ENCODE measurements at places on chromosomes 11 and 22.

- DNase-seq: no peak
Observed at GRCh38 chr22:24178502-24179440, 2.5 kb upstream of the SUSD2 start.

DNA sequence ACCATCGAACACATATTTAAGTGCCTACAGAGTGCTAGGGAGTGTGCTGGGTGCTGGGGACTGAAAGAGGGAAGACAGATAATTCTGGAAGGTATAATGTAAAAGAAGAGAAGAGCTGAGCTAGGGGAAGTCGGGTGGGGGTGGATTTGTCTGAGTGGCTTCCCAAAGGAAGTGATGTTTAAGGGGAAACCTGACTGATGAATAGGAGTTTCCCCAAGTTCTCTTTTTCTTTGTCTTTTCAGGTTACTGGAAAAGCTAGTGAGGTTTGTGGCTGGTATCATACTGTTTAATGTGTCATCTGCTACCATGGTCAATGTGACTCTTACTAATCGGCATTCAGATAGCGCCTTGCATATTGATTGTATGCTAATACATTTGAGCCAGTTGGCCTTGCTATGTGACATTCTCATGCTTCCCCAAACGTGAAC, 151.6 kb upstream of the MTMR2 start:
- DNase-seq: no peak

- DNase-seq: no peak
Observed at GRCh38 chr11:73383249-73384124, 7.3 kb downstream of the RELT start.

GRCh38 chr22:17057959-17058814, 26.6 kb upstream of the IL17RA start:
- peak; percentile 54 for DNase-seq

DNA sequence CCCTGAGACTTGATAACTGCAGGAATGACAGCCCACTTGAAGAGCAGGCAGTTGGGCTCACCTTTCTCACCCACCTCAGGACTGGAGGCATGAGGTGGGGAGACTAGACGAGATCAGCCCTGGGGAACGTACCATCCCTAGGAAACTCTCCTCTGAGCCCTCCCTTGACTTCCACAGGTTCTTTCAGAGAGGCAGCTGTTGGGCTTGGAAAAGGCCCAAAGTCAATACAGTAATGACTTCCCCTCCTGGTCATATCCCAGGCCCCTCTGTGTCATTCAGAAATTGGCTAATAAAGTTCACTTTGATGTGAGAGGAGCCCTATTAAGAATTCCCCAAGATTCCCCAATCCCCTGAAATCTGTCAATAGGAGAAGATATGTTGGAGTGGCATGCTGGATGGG, 5.8 kb upstream of the NECTIN1 start:
- DNase-seq: no peak

- no peak for DNase-seq
Observed at GRCh38 chr11:45073685-45074141, 72.7 kb upstream of the PRDM11 start.

- DNase-seq: no peak
Observed at GRCh38 chr11:68513930-68514487, 53.5 kb downstream of the PPP6R3 start.

GRCh38 chr22:24049211-24049610, 38.1 kb downstream of the CABIN1 start:
- DNase-seq: no peak

- no peak for DNase-seq
Observed at GRCh38 chr11:120882175-120882574, 141.7 kb upstream of the TBCEL start.

DNA sequence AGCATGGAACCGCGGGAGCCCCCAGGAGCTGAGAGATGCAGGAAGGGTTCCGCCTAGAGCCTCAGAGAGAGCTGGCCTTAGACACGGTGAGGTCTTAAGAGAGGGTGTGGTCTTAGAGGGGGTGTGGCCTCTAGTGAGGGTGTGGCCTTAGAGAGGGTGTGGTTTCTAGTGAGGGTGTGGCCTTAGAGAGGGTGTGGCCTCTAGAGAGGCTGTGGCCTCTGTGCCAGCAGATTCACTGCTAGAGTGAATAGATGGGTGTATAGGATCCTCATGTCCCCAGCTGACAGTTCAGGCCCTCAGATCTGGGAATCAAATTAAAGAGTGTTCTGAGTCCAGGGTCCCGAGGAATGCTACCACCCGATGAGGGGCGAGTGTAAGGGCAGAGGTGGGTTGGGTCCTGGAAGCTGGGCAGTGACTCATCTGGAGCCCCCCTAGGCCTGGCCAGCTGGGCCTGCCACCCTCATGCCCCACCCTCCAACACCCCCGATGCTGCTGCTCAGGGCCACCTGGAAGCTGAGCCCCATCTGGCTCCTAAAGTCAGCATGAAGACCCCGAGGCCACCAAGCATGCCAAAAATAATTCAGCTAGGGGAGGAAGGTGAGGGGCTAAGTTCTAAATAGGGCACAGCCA, 49.5 kb downstream of the IGF2 start:
- peak; percentile 48 for DNase-seq

GRCh38 chr11:84024266-84024665, 738.1 kb upstream of the CCDC90B start:
- DNase-seq: no peak

- DNase-seq: no peak
Observed at GRCh38 chr22:34243023-34243422, 322.7 kb upstream of the LARGE1 start.

DNA sequence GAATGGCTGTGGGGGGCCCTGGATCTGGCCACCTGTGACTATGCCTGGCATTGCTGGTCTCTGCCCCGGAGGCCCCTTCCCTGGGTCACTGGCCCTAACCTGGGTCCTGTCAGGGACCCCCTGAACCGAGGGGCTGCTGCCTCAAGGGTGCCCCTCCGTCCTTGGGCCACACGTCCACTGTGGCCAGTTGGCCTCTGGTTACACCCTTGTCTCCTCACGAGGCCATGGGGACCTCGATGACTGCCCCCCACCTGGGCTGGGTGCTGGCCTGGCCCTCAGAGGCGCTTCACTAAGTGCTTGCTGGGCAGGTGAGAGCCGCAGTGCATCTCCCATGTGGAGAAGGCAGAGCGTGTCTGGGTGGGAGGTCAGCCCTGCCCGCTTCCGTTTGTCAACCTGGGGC, 27.3 kb upstream of the FGF19 start:
- no peak for DNase-seq

- no peak for DNase-seq
Observed at GRCh38 chr11:119902656-119903231, 173.7 kb upstream of the NECTIN1 start.

GRCh38 chr11:14977101-14977880, 5.1 kb upstream of the CALCA start:
- DNase-seq: no peak

DNA sequence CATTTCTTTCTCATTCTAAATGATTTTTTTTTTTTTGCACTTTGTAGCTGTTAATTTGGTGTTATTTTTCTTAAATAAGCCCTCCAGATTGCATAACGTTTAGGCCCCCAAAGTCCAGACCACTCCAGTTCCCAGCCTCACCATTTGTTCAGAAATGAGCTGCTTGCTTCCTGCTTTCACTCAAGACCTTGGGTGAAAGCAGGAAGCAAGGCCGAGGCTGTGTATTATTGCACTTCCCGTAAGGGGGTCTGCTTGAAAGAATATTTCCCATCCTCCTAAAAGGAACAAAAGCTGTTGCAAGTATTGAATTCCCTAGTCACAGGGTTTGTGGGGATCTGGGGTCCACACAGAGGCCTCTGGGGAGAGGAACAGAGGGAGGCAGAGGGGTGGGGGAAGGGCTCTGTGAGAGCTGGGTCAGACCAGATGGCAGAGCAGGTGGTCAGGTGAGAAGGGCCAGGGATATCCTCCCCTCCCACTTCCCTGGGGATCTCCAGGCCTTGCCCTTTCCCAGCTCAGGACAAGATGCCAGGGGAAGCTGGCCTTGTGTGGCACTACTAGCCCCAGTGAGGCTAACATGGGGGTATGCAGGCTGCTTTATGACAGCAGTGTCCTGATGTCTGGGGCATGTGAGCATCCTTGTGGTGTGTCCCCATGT, 51.6 kb upstream of the MYEOV start:
- no peak for DNase-seq

- DNase-seq: no peak
Observed at GRCh38 chr11:78886616-78887015, 312.0 kb upstream of the NARS2 start.

GRCh38 chr22:23385678-23386631, 194.1 kb downstream of the IGLL1 start:
- DNase-seq: peak; percentile 91

- no peak for DNase-seq
Observed at GRCh38 chr11:2219318-2220017, 47.9 kb upstream of the TH start.

DNA sequence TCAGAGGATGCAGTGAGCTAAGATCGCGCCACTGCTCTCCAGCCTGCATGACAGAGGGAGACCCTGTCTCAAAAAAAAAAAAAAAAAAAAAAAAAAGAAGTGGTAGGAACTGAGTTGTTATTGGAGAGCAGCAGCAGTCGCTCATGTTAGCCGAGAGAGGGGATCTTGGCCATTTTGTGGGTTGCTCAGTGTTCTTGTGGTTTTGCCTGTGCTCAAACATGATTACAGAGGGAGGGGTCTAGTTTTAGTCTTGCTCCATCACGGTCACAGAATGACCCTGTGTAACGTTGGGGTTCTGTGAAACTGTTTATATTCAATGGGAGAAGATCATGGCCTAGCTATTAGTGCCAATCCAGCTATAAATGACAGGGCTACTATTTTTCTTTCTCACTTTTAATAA, 1.9 kb downstream of the DPAGT1 start:
- DNase-seq: no peak

DNA sequence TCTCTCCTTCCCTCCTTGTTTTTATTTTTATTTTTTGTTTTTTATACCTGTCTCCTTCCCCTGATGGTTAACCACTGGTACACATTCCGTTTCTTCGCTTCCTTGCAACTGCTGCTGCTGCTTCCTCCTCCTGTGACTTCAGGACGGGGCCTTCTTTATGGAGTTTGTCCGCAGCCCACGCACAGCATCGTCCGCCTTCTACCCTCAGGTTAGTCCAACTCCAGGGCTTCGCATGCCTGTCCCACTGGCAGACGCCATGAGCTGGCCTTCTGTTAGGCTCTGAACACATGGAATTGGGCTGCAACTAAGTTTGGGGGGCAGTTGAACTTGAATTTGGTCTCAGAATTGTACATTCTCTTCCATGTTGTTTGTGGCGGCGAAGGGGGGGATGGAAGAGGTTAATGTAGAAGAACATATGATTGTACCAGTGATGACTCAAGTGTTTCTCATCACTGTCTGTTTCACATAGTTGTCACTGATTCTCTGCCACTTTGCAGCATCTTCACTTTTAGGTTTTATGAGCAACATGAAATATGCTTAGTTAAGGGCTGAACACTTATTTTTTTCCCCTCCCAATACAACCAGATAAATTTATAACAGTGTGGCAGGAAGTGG, 83.0 kb upstream of the YWHAH start:
- no peak for DNase-seq

DNA sequence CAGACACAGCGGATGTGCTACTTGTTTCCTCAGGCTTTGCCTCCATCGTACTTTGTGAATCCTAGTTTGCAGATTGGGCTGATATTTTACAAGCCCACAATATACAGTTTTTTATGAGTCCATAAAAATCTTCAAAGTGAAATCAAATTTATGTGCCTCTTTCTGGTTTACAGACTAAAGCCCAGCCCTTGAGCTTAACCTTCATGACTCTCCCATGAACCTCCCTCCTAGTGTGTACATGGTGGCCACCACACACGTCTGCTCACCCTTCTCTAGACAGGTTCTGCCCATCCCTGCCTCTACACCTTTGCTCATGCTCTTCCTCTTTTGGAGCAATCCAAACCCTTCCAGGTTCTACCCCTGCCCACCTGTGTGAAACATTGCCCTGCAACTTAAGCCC, 129.4 kb downstream of the TENM4 start:
- DNase-seq: no peak

GRCh38 chr11:72138821-72139390, 3.4 kb downstream of the FOLR3 start:
- no peak for DNase-seq

DNA sequence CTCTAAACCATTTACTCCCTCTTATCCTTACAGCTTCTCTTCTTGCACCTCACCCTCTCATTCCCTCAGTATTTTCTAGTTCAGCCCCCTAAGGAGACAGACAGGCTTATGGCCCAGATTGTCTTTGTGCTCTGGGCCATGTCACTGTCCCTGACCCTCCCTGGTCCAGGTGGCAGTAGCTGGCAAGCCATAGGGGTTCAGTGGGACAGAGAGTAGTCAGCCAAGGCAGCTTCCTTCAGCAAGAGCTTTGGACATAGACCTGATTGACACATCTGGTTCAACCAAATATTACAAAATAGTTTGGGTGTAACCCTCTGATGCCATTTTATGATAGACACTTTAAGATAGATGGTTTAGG, 53.9 kb downstream of the NCAM1 start:
- DNase-seq: no peak

GRCh38 chr11:6303661-6304060, 16.6 kb downstream of the CAVIN3 start:
- DNase-seq: no peak

- DNase-seq: no peak
Observed at GRCh38 chr11:62496676-62497075, 49.9 kb downstream of the AHNAK start.

DNA sequence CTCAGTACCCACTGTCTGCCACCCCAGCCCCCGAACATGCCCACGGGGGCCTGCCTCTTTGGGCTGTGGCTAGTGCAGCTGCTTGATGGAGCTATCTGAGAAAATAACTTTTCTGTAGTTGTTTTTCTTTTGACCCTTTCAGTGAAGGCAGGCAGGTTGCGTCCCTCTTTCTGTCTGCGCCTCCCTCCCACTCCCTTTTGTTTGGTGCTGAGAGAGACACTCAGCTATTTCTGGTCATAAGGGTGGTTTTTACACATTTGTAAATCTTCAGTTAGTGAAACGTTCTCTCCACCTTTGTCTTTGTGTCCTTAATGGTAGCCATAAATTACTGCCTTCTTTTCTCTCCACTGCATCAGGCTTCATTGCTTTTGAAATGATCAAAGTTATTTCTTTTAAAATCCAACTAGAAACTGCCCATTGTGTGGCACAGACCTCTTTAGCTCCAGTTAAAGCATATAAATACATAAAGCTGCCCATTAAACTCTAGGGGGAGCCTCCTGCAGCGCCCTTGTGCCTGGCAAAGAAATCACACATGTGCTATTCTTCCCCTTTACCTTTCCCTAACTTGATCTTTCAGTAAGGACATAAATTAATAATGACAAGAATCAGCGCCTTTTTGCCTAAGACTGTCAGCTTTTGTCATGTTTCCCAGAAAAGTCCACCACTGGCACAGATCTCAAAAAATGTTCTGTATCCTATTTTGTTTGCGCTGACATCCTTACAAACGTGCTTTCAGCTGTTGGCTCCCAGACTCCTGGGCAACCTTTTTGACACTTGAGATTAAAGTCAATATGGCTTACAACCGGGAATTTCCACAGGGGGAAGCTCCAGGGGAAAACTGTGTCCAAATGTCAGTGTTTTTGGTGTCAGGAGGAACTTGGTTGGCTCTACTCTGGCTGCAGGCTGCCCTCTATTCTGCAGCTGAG, 1.7 kb upstream of the SCUBE2 start:
- DNase-seq: no peak

- no peak for DNase-seq
Observed at GRCh38 chr11:126419801-126420697, 64.6 kb downstream of the ST3GAL4 start.
